ENCODE measurements at places on chromosomes 5 and 9.

- ATAC-seq: no peak
Observed at GRCh38 chr5:31197183-31197582, 3.7 kb downstream of the CDH6 start.

GRCh38 chr5:16735101-16736060 is 118.6 kb upstream of the RETREG1 start:
- no peak for ATAC-seq

GRCh38 chr5:80369521-80369920 is 38.3 kb upstream of the ZFYVE16 start:
- no peak for ATAC-seq

DNA sequence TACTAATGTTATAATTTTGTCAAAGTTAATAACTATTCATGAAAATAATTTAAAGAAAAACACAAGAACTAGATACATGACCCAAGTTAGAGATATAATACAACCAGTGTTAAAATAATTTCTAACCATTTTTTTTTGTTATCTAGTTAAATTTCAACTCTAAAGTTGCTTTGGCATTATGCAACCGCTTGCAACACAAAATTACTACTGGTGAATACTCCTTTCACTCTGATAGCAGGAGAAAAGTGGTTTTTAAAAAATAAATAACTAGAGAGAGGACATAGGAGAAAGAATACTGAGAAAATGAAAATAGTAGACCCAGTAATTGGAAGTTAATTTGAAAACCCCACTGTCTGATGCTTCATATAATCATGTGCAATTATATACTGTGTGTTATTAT is 622.4 kb upstream of the GRIN3A start:
- ATAC-seq: no peak

GRCh38 chr5:411728-412127 is 31.2 kb upstream of the EXOC3 start:
- no peak for ATAC-seq

DNA sequence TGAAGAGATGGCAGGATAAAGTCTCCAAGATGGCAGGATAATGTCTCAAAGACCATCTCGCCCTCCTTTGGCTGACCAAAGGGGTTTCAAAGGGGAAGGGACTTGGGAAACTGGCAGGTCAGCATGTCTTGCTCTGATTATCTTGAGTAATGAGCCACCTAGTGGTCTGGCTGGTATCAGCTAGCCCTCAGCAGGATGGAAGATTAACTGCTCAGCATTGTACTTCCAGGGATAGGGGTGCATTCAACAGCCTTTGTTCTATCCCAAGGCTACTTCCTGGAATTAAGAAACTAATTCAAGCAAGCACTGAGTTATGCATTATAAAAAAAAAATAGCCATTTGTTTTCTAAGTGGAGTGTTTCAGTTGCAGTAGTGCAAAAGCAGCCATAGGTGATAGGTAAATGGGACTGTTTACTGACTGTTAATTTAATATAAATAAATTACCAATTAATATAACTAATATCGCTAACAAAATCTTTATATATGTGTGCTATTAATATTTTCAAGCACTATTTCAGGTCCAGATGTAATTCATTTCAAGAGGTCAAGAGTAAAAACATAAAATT is 555.5 kb downstream of the CDH9 start:
- peak; percentile 51 for ATAC-seq

DNA sequence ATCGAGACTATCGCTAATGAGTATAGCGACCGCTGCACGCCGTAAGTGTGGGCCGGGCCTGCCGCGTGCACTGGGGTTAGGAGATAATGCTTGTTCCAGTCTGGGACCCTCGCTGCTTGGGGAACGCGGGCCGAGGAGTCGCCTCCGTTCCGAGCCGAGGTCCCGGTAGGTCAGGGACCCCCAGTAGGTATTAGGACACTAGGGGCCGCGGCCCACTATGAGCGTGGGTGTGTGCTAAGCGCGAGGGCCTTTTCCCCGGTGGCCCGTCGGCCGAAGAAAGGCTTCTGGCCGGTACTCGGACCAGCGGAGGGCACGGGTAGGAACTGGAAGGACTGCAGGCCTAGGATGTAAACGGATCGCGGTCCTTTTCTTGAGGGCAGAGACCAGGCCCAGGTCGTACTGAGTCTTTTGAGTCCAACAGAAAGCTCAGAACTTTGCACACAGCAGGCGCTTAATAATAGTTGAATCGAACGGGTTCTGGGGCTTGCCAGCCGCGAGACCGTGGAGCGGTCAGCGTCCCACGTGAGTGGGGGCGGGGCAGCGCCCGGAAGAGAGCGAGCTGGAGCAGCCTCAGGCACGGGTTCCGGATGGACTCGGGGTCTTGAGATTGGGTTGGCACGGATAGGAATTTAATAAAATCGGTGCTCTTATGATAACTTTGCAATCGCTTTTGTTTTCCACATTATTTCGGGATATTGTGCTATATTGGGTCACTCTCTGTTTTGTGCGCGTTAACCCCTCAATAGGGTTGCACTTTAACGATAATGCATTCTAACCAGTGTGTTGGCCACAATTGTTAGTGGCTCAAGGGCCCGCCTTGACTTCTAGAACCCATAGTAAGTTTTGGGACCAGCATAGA is 733 bp downstream of the HSPA4 start:
- ATAC-seq: peak; percentile 12

DNA sequence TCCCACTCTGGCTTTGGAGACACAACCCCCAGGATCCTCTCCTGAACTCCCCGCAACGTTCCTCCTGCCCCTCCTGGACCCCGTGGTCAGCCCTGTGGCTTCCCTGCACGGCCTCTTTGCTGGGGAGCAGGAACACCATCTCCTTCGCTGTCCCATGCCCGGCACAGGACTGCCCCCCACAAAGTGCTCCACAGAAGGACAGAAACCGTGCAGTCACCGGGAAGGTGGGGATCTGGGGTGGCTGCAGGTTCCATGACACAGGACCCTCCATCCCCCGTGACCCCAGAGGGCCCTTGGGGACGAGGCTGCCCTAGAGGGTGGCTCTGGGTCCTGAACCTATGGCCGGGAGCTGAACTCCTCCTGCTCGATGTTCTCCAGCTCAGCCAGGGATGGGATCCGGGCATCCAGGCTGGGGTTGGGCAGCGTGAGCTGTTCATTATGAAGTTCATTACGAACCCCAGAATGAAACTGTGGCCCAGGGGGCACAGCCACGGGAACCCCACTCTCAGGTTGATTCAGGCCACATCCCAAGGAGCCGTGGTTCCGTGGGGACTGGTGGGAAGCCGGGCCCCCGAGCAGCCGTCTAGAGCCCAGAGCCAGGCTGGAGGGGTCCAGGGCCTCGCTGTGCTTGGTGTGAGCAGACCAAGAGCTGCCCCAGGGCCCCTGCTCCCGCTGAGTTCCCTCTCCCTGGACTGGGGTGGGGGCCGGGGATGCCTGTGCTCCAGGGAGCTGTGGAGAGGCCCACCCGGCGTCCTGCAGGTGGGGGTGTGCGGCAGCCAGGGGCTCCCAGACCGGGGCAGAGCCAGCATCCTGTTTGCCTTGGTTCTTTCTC is 684 bp upstream of the SLC6A19 start:
- ATAC-seq: no peak

GRCh38 chr5:151598984-151599383 is 7.9 kb upstream of the FAT2 start:
- ATAC-seq: no peak

- ATAC-seq: no peak
Observed at GRCh38 chr9:87883274-87883673, 597 bp downstream of the SPATA31E1 start.

All from gastroesophageal sphincter (tissue), 4 donors.